G401 (cell line): ENCODE measurements at places on chromosomes 13 and 19. TPM values are rescaled to one million over a fixed set of nuclear protein-coding genes. Genes with fewer than 3 reads are reported as not detected.

ZNF134 gene
- total RNA-seq: 6.2 and 19.6 TPM in 2 replicates

FFAR3 gene
- not detected in 2 replicates for total RNA-seq

DIAPH3 gene
- total RNA-seq: 13.7 and 31.3 TPM in 2 replicates

CCL25 gene
- total RNA-seq: 16.2 and 19.6 TPM in 2 replicates

RPS19 gene
- total RNA-seq: 3,257 and 3,896 TPM in 2 replicates

LILRA1 gene
- not detected in 2 replicates for total RNA-seq

SERPINE3 gene
- not detected in 2 replicates for total RNA-seq

PSG7 gene
- total RNA-seq: 31.0 and 50.0 TPM in 2 replicates

NKPD1 gene
- total RNA-seq: 0.31 TPM in 1 of 2 replicates, not detected in the other

PNMA8A gene
- total RNA-seq: 40.3 and 40.5 TPM in 2 replicates

PALM gene
- total RNA-seq: 30.0 and 49.6 TPM in 2 replicates

DNA sequence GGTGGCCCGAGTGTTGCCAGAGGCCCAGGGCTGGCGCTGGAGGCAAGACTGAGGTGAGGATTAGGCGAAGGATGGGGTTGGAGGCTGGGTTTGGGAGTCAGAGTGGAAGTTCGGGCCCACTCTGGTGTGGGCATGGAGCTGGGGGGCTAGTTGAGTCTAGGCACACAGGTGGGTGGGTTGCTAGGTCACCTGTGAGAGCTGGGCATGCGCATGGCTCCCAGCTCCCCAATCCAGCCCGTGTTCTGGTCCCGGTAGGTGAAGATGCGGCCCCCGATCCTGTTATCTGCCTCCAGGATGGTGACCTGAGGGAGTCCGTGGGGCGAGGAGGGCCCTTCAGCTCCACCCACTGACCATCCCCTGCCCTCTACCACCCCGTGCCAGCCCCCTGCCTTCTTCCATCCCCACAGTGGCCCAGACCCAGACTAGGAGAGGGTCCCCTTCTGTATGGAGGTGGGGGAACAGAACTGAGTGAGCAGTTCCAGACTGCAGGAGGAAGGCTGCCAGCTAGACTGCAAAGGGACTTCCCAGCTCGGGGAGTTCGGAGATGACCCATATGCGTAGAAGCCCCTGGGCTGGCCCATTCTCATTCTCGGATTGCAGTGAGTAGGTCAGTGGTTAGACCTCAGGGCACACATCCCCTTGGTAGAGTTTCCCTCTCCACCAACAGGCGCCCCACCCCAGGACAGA is 1.7 kb downstream of the IL4I1 start:
- DNase-seq: no peak

- DNase-seq: peak; percentile 96
Observed at GRCh38 chr19:48190288-48190884, 19.9 kb downstream of the ZSWIM9 start.

DNA sequence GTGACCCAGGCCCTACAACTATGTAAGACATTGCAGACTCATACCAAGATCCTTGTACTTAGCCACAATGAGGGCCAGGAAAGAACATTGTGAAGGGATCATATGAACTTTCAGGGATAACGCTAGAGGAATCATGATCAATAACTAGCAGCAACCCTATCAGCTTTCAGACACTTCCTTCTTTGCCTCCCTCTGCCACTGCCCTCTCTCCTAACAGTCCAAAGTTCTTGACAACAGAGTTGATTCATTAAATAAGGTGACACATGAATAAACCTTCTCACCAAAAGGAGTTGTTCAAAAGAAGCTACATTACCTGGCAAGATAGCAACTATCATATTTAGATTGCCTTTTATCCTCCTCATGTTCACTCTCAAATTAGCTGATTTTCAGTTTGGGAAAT is 272.2 kb upstream of the DACH1 start:
- DNase-seq: no peak

DNA sequence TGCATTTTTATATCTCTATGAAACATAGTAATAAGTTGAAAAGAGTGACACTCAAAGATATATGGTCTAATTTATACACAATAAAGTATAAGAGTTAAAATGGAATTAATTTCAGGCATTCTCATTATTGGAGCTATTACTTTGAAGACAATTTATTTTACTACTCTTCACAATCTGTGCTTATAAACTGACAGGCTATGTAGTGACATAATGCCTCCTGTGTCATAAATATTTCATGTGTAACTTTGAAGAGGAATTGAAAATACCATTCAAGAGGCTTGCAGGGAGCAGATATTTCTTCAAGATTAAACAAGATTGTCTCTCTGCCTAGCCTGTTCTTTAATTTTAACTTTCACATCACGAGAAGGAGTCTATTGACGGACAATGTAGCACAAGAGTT is 1881.5 kb upstream of the PCDH20 start:
- no peak for DNase-seq

DNA sequence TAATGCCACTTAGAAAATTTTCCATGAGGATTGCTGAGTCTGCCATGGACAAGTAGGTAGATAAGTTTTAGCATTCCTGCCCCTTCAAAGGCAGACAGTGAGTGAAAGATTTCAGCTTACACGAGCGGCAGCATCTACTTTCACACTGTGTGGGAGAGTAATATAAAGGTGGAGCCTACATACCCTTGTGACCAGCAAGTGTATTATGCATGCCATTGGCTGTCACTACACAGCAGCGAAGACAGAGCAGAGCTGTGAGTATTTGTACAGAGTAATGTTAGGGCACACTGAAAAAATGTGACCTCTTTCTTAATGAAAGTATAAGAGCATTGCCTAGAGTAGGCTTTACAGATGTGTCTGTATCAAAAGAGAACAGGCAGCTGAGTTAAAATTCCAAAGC is 14.0 kb downstream of the SLITRK6 start:
- DNase-seq: no peak

DNA sequence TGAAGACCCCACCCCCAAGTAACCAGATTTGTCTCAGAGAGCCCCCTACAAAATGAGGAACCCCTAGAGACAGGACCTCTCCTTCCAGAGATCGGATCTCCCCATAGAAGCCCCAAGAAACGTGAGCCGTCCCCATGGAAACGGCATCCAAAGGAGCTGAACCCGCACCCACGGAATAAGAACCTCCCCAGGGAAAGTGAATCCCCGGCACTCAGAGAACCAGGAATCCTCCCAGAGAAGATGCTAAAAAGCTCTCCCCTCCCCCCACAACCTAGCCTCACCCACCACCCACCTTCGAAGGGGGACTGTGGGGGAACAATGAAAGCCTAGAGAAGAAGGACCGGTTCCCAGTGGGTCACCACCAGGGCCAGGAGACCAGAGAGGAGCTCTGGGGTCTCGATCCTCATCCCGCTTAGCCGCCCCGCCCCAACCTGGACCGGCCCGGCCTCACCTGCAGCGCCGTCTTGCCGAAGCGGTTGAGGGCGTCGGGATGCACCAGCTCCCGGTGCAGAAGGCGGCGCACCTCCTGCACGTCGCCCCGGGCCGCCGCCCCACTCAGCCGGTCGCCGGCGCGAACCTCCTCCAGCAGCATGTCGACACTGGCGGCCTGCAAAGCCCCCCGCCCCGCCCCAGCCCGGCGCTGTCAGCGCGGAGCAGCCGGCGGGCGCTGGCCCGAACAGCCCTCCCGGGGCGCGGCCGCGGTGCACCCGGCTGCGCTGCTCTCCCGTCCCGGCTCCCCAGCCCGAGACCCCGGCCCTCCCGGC is 535 bp downstream of the CDKN2D start:
- no peak for DNase-seq

DNA sequence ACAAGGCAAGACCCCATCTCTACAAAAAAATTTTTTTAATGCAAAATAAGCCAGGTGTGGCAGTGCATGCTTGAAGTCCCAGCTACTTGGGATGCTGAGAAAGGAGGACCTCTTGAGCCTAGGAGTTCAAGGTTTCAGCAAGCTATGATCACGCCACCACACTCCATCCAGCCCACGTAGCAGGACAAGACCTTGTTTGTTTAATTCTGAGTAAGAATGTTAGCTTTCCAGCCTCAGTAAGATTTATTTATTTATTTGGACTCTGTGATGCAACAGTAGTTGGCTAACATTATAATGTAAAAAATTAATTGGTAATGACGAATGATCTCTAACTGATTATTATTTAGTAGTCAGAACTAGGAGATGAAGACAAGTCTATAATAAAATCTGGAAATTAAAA is 23.3 kb downstream of the N4BP2L2 start:
- no peak for DNase-seq

DNA sequence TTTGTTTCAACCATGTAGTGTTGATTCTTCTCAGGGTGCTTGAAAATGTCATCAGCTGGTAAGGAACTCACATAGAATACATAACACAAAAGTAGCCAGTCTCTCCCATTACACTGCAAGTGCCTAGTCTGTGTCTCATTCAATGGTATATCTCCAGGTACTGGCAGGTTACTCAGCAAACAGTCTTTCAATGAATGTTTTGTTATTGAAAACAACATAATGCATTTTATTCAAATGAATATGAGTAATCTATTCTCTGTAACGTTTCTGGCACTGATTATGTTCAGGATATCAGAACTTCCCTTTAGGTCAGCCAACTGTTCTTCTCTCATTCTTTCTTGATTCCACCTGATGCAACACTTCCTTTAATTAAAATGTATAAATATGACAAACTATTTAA is 68.0 kb upstream of the SLITRK1 start:
- DNase-seq: no peak

DNA sequence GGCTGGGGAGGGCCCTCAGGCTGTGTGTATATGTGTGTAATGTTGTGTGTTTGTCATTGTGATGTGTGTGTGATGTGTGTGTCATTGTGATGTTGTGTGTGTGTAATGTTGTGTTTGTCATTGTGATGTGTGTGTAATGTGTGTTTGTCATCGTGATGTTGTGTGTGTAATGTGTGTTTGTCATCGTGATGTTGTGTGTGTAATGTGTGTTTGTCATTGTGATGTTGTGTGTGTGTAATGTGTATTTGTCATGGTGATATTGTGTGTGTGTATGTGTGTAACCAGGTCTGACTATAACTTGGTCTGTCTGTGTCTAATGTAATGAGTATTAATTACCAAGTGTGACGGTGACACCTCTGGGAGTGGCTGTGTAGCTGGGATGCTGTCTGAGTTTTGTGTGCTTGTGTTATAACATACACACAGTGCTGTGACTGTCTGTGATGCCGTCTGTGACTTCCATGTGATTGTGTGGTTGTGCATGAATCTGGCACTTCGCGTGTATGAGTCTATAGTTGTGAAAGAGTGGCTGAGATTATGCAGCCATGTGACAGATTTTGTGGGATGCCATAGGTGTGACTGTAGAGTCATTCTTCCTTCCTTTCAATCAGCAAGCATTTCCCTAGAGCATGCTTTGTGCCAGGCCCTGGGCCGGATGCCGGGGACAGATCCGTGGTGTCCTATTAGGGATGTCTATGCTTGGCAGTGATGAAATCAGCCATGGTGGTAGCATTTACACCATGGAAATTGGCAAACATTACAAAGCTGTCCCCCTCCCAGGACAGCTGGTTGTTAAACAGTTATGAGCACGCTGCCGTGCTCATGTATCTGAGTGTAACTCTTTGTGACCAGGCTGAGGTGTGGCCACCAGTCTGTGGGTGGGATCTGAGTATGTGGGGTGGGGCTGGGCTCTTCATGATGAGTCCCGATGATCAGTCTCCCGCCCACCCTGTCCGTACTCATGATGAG is 6.4 kb downstream of the TNFSF14 start:
- no peak for DNase-seq

DNA sequence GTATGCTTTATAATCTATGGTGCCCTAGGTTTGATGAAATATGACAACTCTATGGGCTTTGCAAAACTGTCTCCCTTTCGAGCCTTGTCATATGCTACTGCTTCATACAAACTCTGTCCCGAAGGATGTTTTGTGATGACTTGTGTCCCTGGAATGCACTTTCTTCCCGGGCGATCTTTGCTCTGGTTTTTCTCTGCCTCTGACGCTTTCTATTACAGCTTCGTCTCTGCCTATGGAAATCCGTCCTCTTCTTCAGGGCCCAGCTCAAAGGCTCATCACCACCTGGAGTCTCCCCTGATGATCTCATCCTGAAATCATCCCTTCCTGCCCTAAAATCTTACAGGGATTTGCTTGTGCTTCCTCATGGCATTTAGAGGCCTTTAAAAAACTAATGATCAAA is 191.5 kb upstream of the KL start:
- no peak for DNase-seq

GRCh38 chr19:10372690-10373089 is 7.7 kb downstream of the TYK2 start:
- no peak for DNase-seq

GRCh38 chr13:111252446-111253364 is 67.7 kb upstream of the TEX29 start:
- no peak for DNase-seq

- DNase-seq: no peak
Observed at GRCh38 chr13:58953638-58954037, 1210.1 kb downstream of the DIAPH3 start.

DNA sequence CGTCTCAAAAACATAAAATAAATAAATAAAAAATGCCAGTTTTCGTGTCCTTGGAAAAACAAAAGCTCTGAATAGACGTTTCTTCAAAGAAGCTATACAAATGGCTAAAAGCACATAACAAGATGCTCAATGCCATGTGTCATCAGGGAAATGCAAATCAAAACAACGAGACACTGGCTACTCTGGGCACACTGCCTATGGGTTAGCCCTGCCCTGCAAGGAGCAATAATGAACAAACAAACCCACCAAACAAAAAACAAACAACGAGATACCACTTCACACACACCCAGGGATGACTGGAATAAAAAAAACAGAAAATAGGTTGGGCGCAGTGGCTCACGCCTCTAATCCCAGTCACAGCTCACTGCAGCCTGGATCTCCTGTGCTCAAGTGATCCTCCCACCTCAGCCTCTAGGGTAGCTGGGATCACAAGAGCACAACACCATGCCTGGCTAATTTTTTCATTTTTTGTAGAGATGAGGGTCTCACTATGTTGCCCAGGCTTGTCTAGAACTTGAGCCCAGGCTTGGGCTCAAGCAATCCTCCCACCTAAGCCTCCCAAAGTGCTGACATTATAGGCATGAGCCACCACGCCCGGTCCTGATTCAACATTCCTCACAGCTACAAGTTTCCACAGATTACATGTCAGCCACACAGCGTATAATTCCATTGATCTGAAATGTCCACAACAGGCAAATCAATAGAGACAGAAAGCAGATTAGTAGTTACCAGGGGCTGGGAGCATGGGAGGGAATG is 15.5 kb upstream of the ISYNA1 start:
- DNase-seq: no peak

GRCh38 chr13:98439896-98440295 is 137.0 kb downstream of the STK24 start:
- no peak for DNase-seq

DNA sequence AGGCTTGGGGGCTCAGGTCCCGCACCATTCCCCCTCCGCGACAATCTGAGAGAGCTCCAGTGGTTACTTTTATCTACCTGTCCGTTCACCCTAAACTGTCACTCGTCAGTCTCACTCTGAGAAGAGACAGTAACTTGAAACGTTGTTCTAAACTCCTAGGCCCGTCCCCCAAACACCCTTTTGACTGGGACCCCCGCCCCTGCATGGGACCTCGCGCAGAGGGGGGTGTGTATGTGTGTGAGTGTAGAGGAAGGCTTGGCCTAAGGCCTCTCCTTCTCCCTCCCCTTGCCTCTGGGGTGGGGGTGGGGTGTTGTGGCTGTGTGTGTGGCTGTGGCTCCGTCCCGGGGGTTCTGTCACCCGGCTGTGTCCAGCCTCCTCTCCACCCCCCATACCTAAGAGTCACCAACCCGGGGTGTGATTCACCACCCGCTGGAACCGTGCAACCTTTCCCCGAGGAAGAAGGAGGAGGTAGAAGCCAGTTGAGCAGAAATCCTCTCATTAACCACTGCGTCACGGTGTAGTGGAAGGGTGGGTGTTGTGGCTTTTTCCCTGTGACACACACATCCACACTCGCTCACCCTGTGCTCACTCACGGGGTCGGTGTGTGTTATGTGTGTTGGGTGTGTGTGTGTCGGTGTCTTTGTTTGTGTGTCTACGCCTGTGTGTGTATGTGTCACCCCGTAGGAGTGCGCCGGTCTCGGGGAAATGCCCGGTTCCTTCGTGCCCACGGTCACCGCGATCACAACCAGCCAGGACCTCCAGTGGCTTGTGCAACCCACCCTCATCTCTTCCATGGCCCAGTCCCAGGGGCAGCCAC is 2.4 kb downstream of the FOSB start:
- no peak for DNase-seq
